ENCODE measurements at places on chromosomes 1 and 21.

- no peak for DNase-seq
Measured at GRCh38 chr1:241507189-241507863, 12.2 kb downstream of the FH start.

- DNase-seq = no peak
Measured at GRCh38 chr21:34915364-34915841, 133.7 kb downstream of the RUNX1 start.

DNA sequence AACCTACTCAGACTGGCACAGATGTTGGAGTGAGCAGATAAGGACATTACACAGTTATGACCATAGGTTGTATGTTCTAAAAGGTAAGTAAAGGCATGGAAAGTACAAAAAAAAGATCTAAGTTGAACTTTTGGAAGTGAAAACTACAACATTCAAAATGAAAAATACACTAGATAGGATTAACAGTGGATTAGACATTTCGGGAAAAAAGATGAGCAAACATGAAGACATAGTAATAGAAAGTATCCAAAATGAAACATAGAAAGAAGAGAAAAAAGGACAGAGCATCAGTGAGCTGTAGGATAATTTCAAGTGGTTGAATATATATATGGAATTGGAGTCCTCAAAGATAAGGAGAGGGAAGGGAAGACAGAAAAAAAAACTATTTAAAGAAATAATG, 34.0 kb upstream of the CR2 start:
- no peak for DNase-seq

DNA sequence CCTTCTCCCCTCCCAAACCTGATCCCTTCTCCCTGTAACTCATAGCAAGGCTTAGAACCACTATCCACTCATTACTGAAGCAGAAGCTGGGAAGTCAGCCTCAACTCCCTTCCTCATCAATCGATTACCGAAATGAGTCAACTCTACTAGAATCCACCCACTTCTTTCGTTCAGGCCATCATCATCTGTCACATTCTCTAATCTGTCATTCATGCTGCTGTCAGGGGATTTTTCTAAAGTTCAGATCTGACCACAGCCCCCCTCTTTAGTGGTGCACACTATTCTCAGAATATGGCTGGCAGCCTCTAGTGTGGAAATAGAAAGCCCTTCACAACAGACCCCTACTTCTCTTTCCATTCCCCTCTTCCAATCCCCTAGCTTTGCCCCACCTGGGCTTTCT, 5.1 kb downstream of the NT5C1A start:
- no peak for DNase-seq

DNA sequence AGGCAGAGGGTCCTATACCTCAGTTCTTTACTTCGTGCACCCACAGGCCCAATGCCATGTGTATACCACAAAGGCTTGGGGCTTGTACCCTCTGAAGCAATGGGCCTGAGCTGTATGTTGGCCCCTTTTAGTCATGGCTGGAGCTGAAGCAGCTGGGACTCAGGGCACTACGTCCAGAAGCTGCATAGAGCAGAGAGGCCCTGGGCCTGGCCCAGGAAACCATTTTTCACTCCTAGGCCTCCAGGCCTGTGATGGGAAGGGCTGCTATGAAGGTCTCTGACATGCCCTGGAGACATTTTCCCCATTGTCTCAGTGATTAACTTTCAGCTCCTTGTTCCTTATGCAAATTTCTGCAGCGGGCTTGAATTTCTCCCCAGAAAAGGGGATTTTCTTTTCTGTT, 48.1 kb upstream of the VTCN1 start:
- no peak for DNase-seq

DNA sequence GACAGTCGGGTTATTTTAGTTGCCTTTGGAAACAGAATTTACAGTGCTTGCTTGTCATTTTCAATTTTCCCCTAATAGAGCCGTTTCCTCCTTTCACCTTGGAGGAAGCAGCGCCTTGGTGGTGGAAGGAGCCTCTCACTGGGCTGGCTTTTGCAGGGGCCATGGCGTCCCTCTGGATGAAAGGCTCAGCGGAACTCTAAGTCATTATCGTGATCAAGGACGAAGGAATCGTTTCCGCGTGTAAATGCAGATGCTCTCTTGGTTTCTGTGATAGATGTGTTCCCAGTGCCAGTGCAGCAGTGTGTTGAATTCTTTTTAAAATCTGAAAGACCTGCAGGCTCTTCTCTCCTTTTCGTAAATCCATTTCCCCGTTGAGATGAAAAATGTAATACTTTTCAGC, 126.2 kb upstream of the LMO4 start:
- DNase-seq = no peak

GRCh38 chr1:105027838-105028471, 1278.3 kb downstream of the AMY1C start:
- DNase-seq = no peak

- DNase-seq = no peak
Measured at GRCh38 chr21:34846601-34847112, 177.9 kb downstream of the CLIC6 start.
